Endothelial cell of umbilical vein (primary cell): ENCODE measurements at places on chromosomes 3 and 15.

DNA sequence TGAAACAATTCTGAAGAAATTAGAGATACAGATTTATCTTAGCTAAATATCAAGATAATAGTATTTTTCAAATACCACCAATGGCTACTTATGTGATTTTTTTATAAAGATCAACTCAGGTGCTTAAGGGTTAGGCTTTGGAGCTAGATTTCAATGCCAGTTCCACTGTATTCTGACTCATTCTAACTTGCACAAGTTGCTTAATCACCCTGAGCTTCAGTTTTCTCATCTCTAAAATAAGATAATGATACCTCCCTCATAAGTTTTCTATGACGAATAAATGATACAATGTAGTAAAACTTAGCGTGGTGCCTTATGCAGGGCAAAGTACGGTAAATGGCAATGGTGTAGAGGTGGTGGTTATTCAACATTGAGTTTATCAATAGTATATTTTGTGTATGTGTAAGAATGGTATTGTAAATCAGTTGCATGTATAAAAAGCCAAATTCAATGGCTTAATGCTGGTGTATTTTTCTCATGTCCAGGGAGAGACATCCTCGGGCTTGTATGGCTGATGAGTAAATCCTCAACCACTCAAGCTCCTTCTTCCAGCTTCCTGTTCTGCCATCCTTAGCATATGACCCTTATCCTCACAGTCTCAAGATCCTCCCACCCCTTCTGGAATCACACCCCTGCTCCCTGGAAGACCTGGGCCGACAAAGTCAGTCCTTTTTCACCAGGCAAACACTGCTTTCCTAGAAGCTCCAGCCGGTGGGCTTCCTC, 505.9 kb upstream of the CFAP20DC start:
- DNase-seq = no peak

GRCh38 chr3:56792193-56792592, 9.6 kb downstream of the ARHGEF3 start:
- DNase-seq = no peak

DNA sequence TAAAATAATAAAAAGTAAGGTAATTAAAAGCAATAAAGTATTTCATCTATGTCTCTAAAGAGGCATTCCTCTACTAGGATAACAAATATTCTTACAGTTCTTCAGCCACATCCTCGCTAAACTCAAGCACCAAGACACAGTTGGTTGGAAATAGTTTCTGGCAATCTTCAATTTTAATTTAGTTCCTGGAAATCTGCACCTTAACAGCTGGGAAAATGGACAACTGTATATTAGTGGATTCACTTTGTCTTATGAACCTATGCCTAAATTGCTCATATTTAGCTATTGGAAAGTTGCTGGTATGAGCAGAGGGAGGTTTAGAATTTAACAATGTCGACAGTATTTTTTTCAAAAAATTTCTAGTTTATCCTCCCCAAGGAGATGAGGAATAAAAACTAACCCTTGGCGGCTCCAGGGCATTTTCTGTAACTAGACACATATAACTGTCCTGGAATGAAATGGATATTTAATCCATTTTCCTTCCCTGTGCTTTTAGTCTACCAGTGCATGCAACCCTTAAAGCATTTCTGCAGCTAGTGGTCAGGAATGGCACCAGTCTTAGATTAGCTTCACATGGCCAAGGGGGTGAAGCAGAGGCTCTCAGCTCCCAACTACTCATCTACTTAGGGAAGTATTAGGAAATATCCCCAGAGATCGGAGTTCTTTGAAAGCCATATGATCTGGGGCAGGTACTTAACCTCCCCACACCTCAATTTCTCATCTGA, 290.0 kb upstream of the THBS1 start:
- no peak for DNase-seq

DNA sequence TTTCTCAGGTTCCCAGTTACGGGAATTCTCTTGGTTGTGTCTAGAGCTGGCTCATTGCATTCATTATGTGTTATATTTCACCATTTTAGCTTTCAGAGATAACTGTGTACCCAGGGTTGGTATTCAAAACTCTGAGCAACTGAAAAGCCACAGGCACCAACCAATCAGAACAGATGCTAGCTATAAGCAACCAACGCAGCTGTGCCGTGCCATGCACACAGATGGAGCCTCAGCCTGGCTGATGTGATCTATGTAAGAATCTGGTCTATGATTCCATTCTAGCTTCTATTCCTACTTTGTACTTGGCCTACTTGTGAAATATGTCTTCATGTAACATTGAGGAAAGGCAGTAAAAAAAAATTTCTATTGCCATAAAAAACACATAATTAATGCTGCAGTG, 95.0 kb upstream of the CCDC80 start:
- no peak for DNase-seq

- DNase-seq = no peak
Measured at GRCh38 chr3:119631516-119631915, 28.9 kb downstream of the POPDC2 start.
